ENCODE measurements at places on chromosomes 5 and 9.

DNA sequence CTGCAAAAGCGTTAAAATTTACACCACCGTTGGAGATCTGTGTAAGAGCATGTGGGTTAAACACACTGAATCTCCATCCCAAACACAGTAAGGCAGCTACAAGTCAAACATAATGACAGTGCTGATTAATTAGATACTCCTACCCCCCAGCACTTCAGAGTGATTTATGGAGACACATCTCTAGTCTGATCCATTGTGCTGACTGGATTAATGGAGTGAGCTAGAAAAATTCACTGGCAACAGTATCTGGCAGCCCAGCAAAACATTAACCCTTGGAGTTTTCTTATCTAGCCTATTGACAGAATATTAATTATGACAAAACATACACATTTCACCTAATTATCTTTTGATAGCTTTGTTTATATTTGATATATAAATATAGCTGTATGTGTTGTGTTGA lies 188.6 kb upstream of the ISL1 start:
- no peak for DNase-seq

GRCh38 chr9:27784847-27785713 lies 211.8 kb upstream of the C9orf72 start:
- DNase-seq = no peak

DNA sequence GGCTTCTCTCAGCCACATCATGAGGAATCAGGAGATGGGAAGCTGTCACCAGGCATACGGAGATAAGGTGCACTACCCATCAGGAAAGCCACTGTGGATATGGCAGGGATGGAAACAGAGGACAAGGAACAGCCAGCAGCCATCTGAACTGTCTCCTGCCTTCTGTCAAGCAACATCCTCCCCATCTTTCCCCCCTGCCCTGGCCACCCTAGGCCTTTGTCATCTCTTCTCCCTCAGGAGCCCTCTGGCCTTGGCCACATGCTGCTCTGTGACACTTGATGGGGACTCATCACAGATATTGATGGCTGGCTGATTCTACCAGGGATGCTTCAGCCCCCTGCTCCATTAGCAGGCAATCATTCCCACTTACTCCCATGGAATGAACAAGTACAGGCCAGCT lies 21.1 kb upstream of the MEIKIN start:
- DNase-seq = no peak

- DNase-seq = no peak
Measured at GRCh38 chr9:87771316-87772006, 45.5 kb downstream of the CTSL start.

GRCh38 chr5:136149891-136150290 lies 17.2 kb downstream of the SMAD5 start:
- DNase-seq = no peak

- DNase-seq = no peak
Measured at GRCh38 chr9:8106362-8106761, 306.8 kb upstream of the DMAC1 start.

DNA sequence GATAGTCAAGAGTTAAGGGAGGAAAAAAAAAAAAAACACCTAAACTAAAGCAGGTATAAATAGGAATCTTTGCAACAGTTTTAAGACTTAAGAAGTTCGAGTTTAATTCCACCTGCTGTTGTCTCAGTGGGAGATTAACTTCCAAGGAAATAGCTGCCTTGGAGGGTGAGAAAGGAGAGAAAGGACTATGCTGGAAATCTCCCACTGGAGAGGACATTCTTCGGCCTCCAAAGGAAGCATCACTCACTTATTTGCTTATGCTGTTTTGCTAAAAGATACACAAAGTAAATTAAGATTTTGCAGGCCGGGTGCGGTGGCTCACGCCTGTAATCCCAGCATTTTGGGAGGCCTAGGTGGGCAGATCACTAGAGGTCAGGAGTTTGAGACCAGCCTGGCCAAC lies 317.9 kb upstream of the MPDZ start:
- DNase-seq = no peak

DNA sequence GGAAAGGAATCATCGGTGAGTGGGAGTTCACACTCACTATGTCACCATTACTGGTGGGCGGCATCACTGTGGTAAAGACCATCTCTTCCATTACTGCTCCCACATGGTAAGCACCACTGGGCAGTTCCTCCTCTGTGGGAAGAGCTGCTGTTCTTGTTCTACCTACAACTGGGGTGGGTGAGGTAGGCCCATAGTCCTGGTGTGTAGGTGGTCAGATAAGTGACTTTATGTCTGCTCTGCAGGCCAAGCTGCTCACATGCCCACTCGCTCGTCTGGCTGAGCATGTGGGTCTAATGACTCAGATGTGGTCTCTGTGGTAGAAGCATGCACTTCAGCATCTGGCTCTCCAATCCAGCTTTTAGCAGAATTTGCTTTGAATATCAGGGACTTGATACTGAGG lies 82.9 kb downstream of the TMEM215 start:
- DNase-seq = no peak

DNA sequence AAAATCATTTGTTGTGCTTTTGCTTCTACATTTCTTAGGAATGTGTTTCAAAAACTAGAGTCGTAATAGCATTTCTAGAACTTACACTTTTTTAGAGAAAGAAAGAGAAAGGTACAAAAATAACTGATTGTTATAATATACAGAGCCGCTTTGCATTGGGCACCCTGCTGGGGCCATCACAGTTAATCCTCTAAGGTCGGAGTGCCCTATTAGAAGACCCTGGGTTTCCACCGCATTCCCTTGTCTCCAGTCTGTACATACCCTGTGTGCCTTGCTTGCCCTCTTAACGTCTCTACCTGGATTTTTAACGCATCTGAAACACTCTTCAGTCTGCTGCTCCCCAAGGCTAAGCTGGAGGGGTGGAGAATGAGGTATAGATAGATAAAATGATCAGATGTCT lies 1.3 kb downstream of the MARVELD2 start:
- DNase-seq = no peak

GRCh38 chr5:23305055-23305454 lies 202.4 kb upstream of the PRDM9 start:
- no peak for DNase-seq

DNA sequence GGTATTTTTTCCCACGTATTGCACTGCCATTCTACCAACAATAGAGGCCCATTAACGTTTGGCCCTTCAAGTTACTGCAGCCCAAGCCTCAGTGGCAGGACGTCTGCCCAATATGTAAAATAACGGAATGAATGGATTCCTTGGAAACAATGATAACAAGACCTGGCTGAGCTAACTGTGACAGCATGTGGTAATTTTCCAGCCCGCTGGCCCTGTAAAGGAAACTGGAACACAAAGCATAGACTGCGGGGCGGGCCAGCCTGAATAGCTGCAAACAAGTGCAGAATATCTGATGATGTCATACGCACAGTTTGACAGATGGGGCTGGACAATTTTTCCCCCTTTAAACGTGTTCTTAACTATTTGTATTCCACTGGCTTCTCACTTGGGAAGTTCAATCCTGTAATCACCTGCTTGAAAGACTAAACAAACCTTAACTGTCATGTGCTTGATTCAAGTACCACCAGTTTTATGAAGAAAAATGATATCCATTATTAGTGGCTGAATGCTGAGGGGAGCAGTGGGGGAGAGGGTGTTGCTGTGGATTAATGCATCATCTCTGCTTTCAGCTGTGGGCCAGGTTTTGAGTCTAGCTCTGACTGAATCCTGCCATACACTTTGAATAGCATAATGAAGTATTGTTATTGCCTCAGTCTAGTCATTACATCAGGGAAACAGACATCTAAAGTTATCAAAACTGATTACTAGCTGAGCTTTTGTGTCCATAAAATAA lies 323.9 kb downstream of the TMEM161B start:
- no peak for DNase-seq

- DNase-seq = no peak
Measured at GRCh38 chr5:77882670-77883257, 106.6 kb upstream of the TBCA start.

- DNase-seq = no peak
Measured at GRCh38 chr9:98575379-98576346, 133.1 kb downstream of the GABBR2 start.

GRCh38 chr5:75072061-75072460 lies 19.7 kb upstream of the GCNT4 start:
- no peak for DNase-seq

GRCh38 chr9:89468281-89468960 lies 29.5 kb downstream of the SEMA4D start:
- DNase-seq = no peak

- no peak for DNase-seq
Measured at GRCh38 chr5:145915970-145916638, 20.3 kb upstream of the SH3RF2 start.

- no peak for DNase-seq
Measured at GRCh38 chr9:90340421-90340820, 302.2 kb downstream of the DIRAS2 start.

DNA sequence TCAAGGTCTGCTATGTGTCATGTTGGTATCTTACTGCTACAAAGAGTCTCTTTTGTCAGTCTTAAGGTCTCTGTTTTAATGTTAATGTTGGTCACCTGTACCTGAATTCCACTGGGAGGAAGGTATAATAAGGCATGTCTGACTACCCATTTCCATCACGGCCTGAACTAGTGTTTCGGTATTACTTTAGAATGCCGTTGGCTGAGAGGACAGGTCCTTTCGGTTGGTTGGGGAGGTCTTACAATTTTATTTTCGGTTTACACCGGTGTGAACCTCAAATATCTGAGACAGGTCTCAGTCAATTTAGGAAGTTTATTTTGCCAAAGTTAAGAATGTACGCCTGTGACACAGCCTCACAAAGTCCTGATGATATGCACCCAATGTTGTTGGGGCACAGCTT lies 154.9 kb upstream of the ABCA1 start:
- no peak for DNase-seq

GRCh38 chr9:98326459-98327248 lies 71.2 kb upstream of the TBC1D2 start:
- DNase-seq = no peak

DNA sequence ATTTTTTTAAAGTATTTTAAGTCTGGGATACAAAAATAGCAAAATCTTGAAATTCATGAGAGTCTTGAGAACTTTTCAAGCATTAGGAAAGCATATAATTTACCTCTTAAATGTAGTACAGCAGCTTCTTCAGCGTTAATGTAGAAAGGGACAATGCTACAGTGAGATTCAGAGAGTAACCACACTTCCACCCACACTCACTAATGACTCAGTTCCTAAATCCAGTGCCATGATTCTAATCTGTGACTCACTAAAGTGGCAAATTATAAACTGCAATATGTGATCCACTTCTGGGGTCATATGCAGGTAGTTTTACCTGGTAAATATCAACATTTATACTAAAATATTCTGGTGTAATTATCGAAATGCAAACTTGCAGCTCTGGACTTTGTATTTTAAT lies 434.5 kb upstream of the TUSC1 start:
- DNase-seq = no peak

GRCh38 chr5:75048457-75048953 lies 3.9 kb downstream of the GCNT4 start:
- DNase-seq = no peak

GRCh38 chr5:34552686-34553085 lies 103.4 kb upstream of the RAI14 start:
- DNase-seq = no peak

GRCh38 chr5:143680672-143681259 lies 131.2 kb upstream of the HMHB1 start:
- DNase-seq = no peak

GRCh38 chr9:84442712-84443111 lies 102.2 kb upstream of the SLC28A3 start:
- DNase-seq = no peak

DNA sequence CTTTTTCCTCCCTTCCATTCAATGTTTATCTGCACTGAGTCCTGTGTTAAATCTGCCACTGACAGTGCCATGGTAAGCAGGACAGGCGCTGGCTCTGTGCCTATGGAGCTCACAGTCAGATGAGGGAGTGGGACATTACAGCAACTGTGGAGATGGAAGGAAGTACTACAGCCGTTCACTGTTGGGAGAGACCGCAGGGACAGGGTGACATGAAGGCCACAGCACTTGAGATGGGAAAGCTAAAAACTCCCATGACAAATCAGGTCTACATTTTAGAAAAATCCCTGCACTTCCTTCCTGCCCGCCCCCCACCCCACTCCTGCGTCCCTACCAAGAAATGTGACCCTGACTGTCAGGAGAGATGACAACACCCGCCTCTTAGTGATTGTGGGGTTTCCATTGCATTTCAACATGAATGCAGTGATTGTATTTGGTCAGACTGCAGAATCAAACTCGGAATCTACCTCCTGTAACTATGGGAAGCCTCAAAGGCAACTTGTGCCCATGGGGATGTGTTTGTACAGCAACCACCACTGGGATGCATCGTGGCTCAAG lies 56.4 kb downstream of the GTF3C4 start:
- DNase-seq = no peak

DNA sequence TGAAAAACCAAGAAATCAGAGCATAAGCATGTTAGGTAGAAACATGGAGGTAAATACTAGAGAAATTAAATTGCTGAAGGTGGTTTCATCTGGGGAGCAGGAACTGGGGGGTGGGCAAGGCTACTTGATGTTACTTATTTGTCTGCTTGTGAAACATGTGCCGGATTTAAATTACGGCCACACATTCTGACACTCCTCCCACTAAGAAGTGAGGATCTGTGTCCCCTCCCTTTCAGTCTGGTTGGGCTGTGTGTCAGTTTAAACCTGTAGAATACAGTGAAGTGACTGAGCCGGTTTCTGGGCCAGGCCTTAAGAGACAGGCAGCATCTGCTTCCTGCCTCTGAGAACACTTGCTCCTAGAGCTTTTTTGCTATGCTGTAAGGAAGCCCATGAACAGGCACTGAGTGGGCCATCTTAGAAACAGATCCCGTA lies 2.3 kb upstream of the IARS1 start:
- DNase-seq = no peak

DNA sequence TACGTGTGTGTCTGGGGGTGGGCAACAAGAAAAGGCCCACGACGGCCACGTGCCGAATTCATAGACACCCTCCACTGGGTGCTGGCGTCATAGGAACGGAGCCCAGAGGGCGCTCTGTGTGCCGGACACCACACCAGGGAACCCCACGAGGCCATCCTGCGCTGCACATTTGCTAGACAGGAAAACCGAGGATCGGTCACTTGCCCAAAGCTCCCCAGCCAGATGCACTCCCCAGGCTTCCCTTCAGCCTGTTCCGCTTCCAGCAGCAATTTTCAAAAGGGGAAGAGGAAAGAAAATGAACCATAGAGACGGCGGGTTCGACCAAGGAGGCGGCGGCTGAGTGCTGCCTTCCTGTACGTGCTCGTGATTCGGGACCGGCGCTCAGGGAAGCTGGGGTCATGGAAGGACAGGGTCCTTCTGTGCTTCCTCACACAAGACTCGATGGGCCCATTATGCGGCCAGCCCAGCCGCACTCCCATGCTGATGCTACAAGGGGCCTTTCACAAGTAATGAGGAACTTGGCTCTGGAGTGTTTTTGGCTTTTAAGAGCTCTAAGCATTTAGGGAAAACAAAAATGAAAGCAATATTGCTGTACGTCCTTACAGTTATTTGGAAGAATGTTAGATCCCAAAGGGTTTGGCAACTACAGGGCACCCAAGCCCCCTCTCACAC lies 124.6 kb upstream of the SARDH start:
- no peak for DNase-seq

Measured in NCI-H1048 (cell line).